A549 (cell line): ENCODE measurements at places on chromosomes 12 and 14. TPM values are rescaled to one million over a fixed set of nuclear protein-coding genes. Genes with fewer than 3 reads are reported as not detected.
A peak's percentile ranks its signal among the peaks of the same experiment; 100 is the strongest.

DAAM1 gene
- 5.0 to 7.7 TPM (median 6.8 TPM) in 3 replicates for polyA plus RNA-seq

SIX4 gene
- polyA plus RNA-seq: 2.2 to 2.3 TPM (median 2.3 TPM) in 3 replicates

DNA sequence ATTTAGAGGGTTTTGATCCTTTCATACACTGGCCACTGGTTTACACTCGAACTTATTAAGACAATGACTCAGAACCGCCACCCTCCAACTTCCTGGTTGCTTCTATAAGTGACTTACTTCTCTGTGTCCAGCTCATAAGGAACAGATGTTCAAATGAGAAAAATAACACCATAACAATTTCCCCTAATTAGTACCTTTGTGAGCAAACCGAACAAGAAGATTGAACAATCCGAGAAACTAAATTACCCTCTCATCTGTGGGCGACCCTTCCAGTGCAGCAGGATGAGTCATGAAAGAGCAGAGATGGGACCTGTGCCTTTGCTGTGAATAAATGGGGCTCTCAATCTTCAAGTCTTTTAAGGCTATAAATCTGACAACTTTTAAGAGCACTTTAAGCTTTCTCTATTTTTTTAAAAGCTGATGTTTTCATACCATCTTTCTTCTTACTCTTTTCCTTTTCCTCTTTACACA is 146.8 kb upstream of the RASSF8 start:
- DNase-seq: peak; percentile 45

GRCh38 chr12:46152456-46152855 is 116.4 kb downstream of the SLC38A1 start:
- no peak for DNase-seq

DNA sequence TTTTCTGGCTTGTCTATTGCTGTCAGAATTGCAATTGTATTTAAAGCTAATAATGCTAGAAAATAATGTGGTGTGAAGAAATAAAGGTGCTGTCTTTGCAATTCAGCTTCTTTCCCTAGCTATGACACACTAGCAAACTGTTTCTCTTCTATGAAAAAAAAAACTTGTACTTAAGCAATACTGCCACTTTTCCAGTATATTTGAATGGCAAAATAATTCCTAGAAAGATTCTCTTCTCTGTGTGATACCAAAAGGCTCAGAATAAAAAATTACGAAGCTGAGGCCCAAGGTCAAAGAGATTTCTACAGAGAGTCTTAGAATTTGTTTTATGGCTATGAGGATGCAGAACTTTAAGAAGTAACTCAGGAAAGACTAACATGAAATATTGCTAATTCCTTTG is 235.5 kb downstream of the ADAMTS20 start:
- no peak for DNase-seq
